ENCODE measurements at places on chromosomes 6 and 20. TPM values are rescaled to one million over a fixed set of nuclear protein-coding genes. Genes with fewer than 3 reads are reported as not detected.

GRCh38 chr6:34565722-34566137, 9.6 kb upstream of the SPDEF start:
- no peaks in the 10 kb centered on the region for H3K36me3 ChIP-seq
- no peaks in the 10 kb centered on the region for H3K4me1 ChIP-seq
- DNase-seq: no peak
- peaks cover 24% of the 10 kb centered on the region for H3K27me3 ChIP-seq

- no peak overlapping the region for H3K27ac ChIP-seq
- H3K36me3 ChIP-seq: no peaks in the 10 kb centered on the region
- no peak overlapping the region for H3K4me3 ChIP-seq
- no peaks in the 10 kb centered on the region for H3K4me1 ChIP-seq
- no peaks in the 10 kb centered on the region for H3K27me3 ChIP-seq
- no peak for DNase-seq
These were observed 397.2 kb downstream of the SAMD5 start for GRCh38 chr6:147905711-147906110.

DNA sequence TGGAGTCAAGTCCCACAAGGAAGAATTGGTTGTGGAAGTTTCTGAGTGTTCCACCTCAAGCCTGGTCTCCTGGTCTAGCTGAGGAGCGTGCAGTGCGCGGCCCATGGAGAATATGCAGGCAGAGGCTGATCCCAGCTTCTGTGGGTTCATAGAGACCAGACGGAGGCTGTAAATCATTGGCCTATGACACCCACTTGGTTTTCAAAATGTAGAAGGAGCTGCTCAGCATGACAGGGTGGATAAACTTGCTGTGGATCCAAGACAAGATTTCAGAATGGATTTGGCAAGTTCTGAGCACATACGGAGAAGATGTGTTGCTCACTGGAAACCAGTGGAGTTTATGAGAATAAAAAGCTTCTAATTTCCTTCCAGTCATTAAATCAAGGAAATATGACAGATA, 744 bp downstream of the KIF25 start:
- no peak for DNase-seq
- H3K4me3 ChIP-seq: no peak overlapping the region
- no peaks in the 10 kb centered on the region for H3K27me3 ChIP-seq
- no peaks in the 10 kb centered on the region for H3K4me1 ChIP-seq
- no peaks in the 10 kb centered on the region for H3K36me3 ChIP-seq

The GINS1 gene
- 0.15 TPM for total RNA-seq

GRCh38 chr6:36318690-36319435, 17.8 kb downstream of the BNIP5 start:
- no peaks in the 10 kb centered on the region for H3K27me3 ChIP-seq
- H3K4me3 ChIP-seq: no peak overlapping the region
- H3K27ac ChIP-seq: no peak overlapping the region
- no peaks in the 10 kb centered on the region for H3K36me3 ChIP-seq

- H3K4me1 ChIP-seq: peaks cover 24% of the 10 kb centered on the region
- H3K4me3 ChIP-seq: peak overlapping the region; percentile 98
- no peaks in the 10 kb centered on the region for H3K27me3 ChIP-seq
- DNase-seq: no peak
- no peaks in the 10 kb centered on the region for H3K36me3 ChIP-seq
- peak overlapping the region; percentile 98 for H3K27ac ChIP-seq
These were observed 2.0 kb downstream of the TRAM2 start for GRCh38 chr6:52574709-52575501.

DNA sequence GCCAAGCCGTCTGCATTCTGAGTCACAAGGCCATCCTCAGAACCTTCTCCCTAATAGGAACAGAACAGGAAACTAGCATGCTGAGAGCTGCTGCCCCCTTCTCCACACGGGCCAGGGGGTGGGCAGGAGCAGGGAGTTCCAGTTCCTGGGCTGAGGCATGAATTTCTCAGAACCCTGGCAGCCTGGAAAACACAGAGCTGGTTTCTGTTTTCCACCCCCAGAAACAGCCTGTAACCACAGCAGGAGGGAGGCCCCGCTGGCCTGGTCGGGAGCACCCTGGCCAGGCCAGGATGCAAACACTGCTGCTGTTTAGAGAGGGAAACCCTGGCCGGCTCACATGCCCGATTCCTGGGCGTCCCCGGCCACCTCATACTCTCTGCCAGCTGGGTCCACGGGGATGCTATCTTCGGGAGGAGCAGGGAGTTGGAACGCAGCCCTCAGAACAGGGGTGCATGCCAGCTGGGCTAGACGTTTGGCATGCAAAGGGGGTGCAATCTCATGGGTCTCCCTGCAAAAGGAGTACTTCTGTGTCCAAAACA, 130.1 kb downstream of the NFATC2 start:
- no peaks in the 10 kb centered on the region for H3K27me3 ChIP-seq
- DNase-seq: no peak
- H3K4me3 ChIP-seq: peak overlapping the region; percentile 41
- H3K36me3 ChIP-seq: no peaks in the 10 kb centered on the region
- H3K27ac ChIP-seq: peak overlapping the region; percentile 60

DNA sequence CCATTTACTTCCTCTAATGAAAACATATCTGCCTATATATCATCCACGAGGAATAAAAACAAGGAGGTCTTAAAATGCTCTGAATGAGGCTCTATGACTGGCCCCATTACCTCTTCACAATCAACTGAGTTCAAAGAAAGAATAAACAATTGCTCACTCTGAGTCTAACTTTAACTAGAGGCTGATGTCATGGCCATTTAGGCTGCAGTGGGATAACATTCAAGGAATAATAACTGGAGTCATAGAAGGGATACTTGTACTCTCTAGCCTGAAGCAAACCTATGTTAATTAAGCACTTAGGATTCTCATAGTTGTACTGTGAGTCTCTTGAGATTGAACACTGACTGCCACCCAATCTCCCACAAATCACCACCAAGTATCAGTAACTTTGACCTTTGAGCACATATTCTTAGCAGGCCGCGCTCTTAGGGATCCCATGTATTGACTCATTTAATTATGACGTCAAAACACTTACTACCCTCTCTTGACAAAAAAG, 70.2 kb downstream of the PERP start:
- no peak overlapping the region for H3K27ac ChIP-seq
- no peaks in the 10 kb centered on the region for H3K36me3 ChIP-seq
- no peaks in the 10 kb centered on the region for H3K27me3 ChIP-seq
- no peak overlapping the region for H3K4me3 ChIP-seq
- DNase-seq: no peak

The CRIP3 gene
- not detected for total RNA-seq

Measured in psoas muscle (tissue), 8 donors.